ENCODE measurements at places on chromosomes 11 and 22.
A peak's percentile ranks its signal among the peaks of the same experiment; 100 is the strongest.

DNA sequence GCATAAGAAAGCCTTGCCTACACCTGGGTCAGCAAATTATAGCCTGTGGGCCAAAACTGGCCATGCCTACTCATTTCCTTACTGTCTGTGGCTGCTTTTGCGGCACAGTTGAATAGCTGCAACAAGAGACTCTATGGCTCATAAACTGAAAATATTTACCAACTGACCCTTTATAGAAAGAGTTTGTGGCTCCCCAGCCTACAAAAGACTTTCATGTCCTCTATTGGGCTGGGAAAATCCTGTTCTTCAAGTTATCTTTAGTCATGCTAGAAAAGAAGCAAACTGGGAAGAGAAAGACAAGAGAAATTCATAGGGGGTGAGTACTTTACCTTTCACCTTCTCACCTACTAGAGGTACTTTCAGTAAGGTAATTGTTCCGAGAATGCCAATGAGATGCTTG is 175.1 kb downstream of the SWAP70 start:
- DNase-seq = no peak

GRCh38 chr22:30804626-30805025 is 110.0 kb downstream of the OSBP2 start:
- DNase-seq = no peak

GRCh38 chr11:94169516-94169915 is 40.9 kb downstream of the PANX1 start:
- DNase-seq = no peak

DNA sequence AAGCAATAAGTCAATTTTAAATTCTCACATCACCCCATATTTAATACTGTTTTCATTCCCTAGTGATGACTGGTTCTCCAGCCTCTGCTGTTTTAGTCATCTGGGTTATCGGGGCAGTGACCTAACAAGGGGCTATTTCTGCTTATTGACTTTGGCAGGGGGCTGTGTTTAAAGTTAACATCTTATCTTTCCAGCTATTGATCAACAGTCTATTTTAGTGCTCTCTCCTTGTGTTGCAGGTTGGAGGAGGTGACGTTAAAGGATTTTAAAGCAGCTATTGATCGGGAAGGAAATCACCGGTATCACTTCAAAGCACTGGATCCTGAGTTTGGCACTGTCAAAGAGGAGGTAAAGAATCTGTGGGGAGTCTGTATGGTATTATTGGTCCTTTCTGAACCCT is 7.7 kb upstream of the DLAT start:
- no peak for DNase-seq

- DNase-seq = no peak
Measured at GRCh38 chr11:34809191-34810106, 106.7 kb downstream of the APIP start.

DNA sequence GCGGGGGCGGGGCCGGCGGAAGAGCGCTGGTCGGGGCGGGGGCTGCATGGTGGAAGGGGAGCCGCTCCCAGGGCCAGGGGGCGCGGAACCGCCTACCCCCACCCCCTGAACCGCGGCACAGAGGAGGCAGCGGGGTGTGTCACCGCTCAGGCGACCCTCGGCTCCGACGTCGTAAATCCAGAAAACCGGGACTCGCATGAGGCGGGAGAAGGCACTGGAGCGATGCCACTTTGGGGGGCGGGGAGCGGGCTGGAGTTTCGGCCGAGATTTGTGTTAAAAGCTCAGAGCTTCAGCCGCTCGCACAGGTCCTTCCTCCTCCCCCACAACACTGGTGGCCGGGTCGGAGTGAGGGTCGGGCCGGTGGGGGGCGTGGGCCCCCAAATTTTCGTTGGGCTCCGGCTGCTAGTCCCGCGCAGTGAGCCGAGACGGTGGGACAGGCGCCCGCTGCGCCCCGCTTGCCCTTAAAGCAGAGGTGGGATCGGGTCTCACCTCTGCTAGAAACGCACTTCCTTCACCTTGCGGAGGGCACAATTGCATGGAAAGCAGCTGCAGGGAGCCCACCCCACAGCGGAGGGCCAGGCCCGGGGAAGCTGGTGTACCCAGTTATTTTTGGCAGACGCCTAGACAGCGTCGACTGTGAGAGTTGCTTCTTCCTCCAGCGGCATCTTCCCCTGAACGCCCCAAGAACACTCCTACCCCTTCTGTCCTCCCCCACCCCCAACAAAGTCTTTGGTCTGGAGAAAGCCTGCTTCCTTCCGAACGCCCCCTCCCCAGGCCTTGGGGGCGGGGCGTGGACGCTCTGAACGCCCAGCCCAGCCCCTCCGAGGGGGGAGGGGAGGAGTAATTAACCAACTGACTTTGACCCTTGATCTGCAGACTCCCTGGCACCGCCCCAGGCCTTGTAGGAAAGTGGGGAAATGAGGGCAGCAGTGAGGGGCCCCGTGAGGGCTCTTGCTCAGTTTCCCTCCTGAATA is 1.1 kb downstream of the OVOL1 start:
- DNase-seq = no peak

GRCh38 chr11:22256876-22257275 is 64.0 kb downstream of the ANO5 start:
- DNase-seq = no peak

DNA sequence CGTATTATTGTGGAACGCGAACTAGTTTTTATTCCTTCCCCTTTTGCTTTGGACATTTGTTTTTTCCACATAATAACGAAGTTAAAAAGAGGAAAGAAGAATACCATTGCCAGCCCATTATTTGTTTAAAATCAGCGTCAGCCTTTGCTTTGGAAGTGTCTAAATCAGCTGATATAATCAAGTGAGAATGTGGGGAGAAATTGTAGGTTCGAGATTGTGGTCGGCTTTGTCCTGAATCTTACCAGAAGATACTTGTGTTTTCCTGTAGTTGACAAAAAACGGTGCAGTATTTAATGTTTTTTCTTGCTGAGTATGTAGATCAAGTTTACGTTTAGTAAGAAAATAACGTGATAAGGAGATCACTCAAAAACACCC is 935 bp downstream of the ZNF143 start:
- no peak for DNase-seq

DNA sequence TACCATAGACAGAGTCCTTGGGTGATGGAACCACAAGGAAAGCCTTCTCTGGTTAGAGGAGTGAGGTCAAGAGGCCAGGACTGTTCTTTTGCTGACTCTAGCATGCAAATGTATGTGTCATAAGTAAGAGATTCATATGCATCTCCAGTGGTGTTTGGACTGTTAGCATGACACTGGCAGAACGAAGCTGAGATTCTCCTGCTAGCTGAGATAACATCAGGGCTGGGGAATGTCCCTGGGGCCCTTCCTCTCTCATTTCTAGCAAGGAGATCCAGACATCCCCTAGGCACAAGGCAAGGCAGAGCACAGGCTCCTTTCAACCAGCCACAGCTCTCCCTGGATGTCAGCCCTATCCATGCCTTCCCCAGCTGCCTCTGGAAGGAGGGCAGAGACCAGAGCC is 711.3 kb downstream of the OPCML start:
- DNase-seq = no peak

GRCh38 chr11:130071211-130071712 is 1.6 kb downstream of the APLP2 start:
- DNase-seq = no peak

DNA sequence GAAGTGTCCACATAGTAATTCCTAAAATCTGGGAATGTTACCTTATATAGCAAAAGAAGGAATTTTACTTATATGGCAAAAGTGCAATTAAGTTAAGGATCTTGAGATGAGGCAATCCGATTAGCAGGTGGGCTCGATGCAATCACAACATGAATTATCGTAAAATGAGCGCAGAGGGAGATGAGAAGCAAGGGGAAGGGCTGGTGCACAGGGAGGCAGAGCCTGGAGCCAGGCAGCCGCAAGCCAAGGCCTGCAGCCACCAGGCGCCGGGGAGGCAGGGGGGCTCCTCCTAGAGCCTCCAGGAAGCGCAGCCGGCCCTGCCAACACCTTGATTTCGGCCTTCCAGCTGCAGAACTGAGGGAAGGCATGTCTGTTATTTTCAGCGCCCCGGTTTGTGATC is 85.7 kb downstream of the CELSR1 start:
- no peak for DNase-seq

- no peak for DNase-seq
Measured at GRCh38 chr11:299951-300735, 817 bp upstream of the IFITM5 start.

- DNase-seq = no peak
Measured at GRCh38 chr11:64021757-64022093, 14.0 kb upstream of the FLRT1 start.

DNA sequence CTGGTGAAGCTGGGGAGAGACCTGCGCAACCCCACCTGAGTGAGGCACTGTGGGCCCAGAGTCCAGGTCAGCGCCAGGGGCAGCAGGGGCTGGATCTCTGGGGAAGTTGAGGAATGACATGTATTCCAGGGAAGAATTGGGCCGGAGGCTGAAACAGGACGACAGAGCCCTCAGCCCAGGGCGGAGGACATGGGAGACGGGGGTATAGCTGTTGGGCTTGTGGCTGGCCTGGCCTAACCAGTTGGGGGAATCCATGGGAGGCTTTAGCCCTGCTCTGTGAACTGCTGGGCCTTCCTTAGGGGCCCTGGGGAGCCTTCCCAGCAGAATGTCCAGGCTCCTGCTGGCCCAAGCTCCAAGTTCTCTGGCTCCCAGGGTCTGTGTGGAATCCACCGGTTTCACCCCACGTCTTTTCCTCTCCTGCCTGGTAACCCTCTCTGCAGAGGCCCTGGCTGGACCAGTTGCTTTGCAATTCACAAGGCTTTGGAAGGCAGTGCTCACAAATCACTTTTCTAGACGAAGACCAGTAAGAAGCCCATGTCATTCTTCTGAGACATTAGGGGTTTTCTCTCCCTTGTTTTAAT is 50.4 kb upstream of the KCNQ1OT1 start:
- DNase-seq = no peak

DNA sequence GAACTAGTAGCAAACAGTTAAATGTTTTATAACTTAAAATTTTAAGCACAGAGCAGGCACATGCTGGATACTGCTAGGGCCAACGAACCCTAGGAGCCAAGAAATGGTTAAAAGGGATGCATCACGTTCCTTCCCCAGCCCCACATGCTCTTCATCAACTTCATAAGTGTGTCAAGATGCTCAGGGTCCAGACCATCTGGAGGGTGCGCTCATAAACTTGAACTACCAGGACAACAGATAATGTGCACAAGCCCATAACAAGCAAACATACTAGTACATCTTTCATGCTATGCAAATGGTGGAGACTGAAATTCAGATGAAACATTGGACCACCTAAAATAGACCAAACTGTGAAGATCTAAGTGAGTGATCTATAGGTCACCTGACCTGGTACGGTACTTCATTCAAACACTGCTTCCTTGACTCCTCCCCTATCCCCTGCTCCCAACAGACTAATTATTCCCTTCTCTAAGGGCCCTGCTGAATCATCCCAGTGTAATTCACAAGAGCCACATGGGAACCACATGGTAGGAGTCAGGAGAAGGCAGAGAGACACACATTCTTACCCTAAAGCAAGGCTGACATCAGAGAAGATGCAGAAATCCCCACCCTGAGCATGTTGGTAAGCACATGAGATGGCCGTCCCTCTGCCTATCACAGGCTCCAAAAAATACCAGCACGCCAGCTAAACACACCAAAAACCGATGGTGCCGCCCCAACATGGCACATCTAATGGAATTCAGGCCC is 83.9 kb downstream of the ETS1 start:
- DNase-seq = peak; percentile 41

DNA sequence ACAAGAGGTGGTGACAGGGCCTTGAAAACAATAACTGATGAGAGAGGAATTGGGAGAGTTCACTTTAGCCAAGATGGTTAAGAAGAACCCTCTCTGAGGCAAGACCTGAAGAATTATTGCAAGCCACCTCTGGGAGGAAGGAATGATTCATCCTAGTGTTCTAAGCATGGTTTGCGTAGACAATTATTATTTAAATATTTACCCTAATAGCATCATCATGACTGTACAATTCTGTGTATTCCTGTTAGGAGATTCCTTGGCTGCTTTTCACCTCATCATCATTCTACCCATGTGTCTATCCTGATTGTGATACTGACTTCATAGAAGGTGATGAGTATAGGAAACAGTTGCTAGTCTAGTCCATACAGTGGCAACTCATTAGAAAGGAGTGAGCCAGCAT is 264.4 kb downstream of the DDX10 start:
- DNase-seq = no peak

DNA sequence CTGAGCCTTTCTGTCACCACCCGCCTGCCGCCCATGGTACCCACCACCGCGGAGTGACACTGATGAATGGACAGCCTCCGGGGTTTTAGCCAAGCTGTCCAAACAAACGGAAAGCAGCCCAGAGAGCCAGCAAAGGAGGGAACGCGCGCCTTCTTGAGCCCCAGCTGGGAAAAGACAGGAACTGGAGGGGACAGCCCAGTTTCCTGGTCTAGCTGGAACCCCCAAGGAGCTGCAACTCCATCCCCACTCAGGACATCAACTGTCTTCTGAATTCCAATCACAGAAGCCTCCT is 33.7 kb downstream of the SHISAL1 start:
- no peak for DNase-seq

DNA sequence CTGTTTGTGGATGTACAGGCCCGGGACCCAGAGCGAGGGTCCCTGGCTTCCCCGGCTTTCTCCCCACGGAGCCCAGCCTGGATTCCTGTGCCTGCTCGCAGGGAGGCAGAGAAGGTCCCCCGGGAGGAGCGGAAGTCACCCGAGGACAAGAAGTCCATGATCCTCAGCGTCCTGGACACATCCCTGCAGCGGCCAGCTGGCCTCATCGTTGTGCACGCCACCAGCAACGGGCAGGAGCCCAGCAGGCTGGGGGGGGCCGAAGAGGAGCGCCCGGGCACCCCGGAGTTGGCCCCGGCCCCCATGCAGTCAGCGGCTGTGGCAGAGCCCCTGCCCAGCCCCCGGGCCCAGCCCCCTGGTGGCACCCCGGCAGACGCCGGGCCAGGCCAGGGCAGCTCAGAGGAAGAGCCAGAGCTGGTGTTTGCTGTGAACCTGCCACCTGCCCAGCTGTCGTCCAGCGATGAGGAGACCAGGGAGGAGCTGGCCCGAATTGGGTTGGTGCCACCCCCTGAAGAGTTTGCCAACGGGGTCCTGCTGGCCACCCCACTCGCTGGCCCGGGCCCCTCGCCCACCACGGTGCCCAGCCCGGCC is 16.7 kb upstream of the ACR start:
- no peak for DNase-seq

DNA sequence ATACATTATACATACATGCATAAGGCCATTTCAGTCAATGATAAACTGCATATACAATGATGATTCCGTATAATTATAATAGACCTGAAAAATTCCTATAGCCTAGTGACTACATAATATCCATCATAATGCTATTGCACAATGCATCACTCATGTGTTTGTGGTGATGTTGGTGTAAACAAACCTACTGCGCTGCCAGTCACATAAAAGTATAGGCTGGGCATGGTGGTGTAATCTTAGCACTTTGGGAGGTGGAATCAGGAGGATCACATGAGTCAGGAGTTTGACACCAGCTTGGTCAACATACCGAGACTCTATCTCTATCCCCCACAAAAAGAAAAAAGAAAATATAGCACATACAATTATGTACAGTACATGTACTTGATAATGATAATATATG is 163.7 kb upstream of the DDI1 start:
- no peak for DNase-seq

DNA sequence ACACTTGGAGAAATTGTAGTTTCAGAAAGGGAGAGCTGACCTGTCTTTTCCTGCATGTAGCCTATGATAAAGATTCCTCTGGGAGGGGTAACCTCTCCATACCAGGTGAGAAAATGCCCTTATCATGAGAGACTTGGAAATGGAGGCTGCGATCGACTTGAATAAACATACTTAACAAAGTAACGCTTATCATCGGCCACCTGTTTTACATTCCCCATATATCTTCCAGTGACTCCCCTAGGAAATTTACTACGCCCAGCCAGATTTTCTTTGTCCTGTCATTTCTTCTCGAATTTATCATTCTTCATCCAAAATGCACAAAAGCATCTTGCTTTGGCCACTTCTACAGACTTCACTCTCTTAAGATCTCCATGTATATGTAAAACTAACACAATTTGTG is 143.5 kb downstream of the CCDC81 start:
- DNase-seq = no peak
